ENCODE measurements at places on chromosomes 12 and 14.

GRCh38 chr12:1692895-1693610 lies 2.2 kb downstream of the ADIPOR2 start:
- DNase-seq: no peak

GRCh38 chr12:24896171-24896570 lies 52.7 kb downstream of the BCAT1 start:
- no peak for DNase-seq

DNA sequence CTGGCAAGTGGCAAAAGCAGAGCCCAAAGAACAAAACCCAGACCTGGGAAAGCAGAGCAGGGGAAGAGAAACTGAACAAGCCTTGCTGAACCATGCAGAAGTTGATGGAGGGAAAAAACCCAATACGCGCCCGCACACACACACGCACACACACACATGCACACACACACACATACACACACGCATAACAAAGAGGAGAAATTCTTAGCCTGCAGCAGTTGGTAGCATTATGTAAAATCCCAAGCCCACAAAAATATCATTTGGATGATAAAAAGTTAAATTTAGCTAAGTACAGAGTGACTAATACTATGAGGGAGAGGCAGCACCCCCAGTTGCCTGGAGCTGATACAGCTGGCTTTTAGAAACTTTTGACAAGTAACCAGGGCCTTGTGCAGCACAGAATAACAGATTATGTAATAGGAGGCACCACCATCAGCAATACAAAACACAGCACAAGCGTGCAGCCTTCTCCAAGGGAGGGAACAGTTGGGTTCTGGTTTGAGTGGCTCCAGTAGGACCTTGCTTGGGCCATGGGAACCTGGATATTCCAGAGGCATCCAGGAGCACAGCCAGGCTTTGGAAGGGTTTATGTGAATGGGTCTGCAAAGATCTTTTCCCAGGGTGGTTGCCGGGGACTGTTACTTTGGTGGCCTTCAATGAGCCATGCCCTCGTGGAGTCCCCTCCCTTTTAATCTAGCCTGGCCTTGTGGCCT lies 35.3 kb downstream of the PITPNM2 start:
- peak; percentile 6 for DNase-seq

GRCh38 chr12:28278499-28278898 lies 88.2 kb downstream of the CCDC91 start:
- no peak for DNase-seq

DNA sequence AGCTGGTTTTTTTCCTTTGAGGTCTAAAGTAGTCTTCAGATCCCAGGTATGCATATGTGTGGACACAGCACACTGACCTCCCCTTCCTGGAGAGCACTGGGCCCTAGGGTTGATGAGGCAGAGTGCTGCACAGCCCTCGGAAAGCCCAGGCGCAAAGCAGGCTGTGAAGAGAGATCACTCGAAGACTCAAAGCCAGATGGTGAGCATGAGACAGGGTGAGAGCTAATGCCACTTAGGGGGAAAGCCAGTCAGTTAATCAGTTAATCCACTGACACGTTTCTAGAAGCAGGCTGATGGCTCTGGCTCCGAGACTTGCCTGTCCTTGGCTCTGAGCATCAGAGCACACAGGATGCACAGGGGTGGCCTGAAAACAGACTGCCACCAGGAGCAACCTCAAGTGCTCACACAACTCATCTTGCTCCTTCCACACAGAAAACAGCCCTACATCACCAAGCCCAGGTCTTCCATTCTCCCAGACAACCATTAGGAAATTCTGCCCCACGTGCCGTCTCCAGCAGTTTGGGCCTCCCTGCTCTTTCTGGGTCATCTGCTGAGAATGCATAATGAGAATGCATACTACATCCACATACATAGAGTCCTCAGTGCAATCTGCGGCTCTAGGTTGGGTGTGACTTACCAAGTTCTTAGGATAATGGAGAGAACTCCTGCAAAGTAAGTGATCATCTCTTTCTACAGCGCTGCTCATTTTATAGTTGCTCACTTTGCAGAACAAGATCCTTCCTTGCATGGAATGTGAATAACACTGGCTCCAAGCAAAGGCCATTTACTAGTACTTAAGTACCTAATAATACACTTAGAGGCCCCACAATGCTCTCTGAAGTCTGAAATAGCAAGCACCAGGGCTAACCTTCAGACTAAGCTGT lies 12.0 kb downstream of the AQP6 start:
- DNase-seq: no peak

DNA sequence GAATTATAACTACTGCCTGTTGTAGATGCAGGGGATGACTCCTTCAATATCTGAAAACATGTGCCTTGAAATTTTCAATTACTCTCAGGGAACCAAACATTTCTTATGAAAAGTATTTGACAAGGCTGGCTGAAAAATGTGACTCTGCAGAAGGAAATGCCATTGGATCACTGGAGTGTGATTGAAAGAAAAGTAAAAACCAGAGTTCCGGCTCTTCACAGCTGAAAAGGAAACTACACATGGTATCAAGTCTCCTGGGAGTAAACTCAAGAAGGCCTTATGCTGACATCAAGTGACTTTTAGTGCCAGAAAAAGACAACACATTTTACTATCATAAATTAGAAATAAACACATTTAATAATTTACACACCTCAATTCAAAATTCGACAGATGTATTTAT lies 693.0 kb downstream of the LRFN5 start:
- no peak for DNase-seq

DNA sequence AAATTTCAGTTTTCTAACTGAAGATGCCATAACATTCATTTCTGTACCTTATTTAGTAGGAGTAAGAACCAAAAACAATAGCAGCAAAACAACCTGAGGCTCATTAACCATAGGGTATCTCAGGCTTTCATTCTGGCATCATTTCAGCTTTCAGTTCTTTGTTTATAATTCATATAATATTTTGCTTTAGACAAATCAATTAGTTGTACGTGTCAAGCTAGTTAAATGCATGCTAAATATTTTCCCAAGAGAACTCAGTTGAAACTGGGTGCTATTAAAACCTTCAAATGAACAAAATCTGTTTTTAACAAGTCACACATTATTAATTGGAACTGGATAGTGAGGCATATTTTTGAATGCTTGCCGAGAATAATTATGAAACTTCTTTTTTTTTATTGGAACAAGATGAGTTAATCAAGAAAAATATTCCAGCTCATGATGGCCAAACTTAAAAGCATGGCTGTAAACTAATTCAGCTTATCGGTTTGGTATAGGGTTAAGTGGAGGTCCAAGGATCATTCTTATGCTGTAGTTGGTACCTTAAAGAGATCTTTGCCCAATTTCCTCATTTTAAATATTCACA lies 442.7 kb downstream of the BTG1 start:
- DNase-seq: no peak

- DNase-seq: no peak
Observed at GRCh38 chr12:72694193-72694592, 422.0 kb downstream of the TRHDE start.

GRCh38 chr12:95637471-95638155 lies 86.3 kb upstream of the USP44 start:
- DNase-seq: no peak

GRCh38 chr14:25121337-25122129 lies 71.6 kb upstream of the STXBP6 start:
- DNase-seq: peak; percentile 69

DNA sequence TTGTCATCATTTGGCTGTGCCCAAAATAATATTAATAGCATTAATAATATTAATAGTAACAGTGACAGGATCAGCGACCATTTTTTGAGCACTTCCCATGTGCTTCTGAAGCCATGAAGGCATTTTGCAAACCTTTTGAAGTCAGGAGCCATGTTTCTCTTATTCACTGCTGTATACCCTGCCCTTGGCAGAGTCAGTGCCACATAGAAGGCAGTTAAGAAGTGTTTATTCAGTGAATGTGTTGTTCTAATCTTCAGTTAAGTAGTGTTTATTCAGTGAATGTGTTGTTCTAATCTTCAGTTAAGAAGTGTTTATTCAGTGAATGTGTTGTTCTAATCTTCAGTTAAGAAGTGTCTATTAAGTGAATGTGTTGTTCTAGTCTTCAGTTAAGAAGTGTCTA lies 319.7 kb upstream of the NAV3 start:
- no peak for DNase-seq

DNA sequence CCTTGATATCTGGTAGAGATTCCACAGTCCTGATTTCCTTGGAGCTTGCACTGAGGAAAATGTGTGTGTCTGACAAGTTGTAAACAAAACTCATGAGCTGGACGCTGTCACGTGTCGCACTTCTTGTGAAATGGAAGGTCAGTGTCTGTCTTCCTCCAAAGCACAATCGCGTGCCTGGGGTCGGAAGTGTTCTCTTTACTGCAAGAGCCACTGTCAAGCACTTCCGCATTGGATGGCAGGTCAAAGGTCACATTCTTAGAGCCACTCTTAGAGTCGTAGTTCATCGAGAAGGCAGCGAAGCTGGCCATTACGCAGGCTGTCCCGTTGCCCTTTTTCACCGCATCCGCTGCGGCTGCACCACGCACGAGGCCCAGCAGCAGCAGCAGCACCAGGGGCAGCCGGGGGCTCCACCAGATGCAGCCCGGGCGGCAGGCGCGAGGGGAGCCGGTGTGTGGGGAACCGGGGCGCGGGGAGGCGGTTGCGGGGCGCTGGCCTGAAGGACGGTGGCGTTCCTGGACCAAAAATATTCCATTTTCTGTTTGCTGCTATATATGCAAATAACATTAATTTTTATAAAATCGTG lies 45.0 kb downstream of the LRTM2 start:
- DNase-seq: no peak

DNA sequence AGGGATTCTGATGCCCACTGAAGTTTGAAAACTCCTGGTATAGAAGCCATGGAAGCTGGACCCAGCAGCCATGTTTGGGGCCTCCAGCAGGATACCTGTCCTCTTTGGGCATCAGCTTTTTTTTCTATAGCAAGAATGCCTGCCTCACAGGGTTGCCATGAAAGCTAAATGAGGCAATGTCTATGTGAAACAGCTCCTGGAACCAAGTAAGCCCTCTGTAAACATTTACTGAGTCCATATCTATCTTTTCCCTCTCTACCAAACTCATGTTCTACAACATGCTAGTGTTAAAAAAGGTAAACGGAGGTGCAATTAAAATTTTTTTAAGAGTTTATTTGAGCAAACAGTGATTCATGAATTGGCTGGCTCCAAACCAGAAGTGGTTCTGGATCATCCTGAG lies 28.6 kb downstream of the FLVCR2 start:
- no peak for DNase-seq

- DNase-seq: no peak
Observed at GRCh38 chr12:88684610-88685009, 104.3 kb upstream of the KITLG start.

GRCh38 chr14:103108749-103109207 lies 14.3 kb downstream of the EXOC3L4 start:
- peak; percentile 56 for DNase-seq

GRCh38 chr14:61322011-61322798 lies 826 bp downstream of the PRKCH start:
- no peak for DNase-seq

DNA sequence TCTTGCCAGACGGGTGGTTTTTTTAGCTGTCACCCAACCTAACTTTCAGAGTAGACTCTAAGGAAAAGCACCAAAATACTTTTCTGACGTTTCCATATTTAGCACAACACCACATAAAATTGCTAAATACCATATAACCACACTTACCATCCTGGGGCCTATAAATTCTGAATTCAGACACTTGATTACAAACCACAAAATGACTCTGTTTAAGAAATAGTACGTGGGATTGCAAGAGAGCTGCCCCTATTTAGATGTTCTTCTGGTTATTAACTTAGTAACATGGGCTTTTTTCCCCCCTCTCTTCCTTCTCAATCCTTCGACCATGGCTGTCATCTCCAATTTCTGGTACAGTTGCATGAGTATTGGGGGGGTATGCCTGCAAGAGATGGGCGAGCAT lies 287.7 kb downstream of the BMP4 start:
- DNase-seq: no peak

DNA sequence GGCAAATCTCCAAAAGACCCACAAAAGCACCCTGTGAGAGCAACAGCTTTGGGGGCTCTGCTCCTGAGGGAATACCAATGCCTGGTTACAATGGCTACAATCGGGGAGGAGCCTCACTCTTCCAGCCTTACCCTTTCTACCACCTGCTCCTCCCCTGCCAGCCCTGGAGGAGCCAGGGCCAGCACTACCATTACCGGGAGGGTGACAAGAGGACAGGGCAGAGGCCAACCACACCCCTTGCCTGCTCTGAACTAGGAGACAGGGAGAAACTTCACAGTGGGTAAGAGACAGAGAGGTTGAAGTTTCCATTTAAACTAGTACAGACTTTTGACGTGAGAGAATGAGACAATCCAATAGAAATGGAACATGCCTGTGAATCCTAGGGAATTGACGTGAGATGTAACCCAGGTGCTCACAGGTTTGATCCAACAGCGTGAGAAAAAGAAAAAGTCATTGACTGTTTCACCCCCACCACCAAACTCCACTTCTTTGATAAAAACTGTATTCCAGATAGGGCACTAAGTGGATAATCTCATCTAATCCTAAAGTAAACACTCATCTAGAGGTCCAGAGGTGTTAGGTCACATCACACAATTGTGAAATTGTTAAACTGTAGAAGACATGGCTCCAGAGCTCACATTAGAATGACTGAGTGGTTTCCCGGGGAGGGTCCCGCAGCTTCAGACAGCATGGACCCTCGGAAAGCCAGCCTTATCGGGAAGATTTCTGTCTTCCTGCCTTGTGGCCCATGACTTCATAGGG lies 8.4 kb upstream of the TC2N start:
- DNase-seq: no peak

DNA sequence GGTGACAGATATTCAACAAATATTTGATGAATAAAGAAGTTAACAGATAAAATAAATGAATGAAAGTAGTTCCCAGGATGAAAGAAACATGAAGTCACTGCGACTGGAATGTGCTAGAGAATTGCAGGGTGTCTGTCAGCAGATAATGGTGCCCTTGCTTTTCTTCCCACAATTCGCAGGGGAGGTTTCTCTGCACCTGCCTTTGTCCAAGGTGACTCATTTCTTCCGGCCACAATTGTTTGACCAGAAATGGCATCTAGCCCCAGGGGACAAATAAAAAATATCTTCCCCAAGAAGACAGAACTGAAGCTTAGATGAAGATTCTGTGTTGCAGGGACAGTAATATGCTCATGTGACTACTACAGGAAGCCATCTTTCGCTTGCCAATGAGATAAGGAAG lies 316.1 kb upstream of the TBX3 start:
- DNase-seq: peak; percentile 39

DNA sequence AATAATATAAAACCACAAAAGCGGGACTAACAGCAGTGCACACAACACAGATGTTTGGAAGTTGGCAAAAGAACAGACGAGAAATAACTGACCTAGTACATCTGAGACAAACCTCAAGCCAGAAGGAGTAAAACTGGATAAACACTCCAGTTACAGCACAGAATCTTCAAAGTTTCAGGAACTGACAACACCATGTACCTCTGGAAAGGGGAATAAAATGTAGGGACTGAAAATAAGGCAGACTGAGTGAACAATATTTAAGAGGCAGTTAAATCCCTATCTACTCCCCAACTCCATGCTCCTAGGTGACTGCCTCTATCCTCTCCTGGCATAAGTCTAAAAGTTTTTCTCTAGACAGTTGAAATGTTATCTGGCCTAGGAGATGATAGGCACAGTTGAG lies 57.9 kb downstream of the ZFYVE21 start:
- no peak for DNase-seq
